ENCODE measurements at places on chromosomes 5 and 9. TPM values are rescaled to one million over a fixed set of nuclear protein-coding genes. Genes with fewer than 3 reads are reported as not detected.

DNA sequence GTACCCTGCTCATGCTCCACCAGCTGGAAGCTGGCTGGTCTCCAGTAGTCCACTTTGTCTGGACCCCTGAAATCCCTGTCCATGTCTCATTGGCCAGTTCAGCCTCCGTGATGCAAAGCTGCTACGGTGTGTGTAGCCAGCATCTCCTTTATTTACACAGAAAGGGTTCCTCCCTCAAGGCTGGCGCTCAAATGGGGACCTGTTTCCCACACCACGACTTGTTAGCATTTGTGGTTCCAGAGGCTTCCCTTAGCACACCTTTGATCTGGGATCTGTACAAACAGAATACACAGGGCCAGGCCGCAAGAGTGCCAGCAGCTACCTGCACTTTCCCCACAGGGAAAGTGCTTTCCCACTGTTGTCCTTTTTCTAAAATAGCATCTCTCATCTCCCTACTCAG, 5.7 kb upstream of the SMU1 start:
- DNase-seq = no peak

GRCh38 chr5:10486511-10487344, 45.0 kb downstream of the ROPN1L start:
- no peak for DNase-seq

DNA sequence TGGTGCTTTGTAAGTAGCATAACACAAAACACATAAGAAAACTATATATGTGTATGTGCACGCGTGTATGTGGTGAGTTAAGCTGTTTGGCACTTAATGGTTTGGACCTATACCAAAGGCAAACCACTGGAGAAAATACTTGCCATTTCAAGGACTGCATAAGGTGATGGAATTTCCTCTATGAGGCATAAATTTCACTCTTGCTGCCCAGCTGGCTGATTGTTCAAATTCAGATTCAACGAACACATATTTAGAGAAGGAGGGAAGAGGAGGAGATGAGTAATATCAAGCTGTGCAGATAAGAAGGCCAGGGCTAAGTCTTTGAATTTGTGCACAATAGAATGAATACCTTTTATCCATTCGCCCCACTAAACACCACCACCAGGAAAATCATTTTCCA, 470.6 kb upstream of the MPDZ start:
- no peak for DNase-seq

DNA sequence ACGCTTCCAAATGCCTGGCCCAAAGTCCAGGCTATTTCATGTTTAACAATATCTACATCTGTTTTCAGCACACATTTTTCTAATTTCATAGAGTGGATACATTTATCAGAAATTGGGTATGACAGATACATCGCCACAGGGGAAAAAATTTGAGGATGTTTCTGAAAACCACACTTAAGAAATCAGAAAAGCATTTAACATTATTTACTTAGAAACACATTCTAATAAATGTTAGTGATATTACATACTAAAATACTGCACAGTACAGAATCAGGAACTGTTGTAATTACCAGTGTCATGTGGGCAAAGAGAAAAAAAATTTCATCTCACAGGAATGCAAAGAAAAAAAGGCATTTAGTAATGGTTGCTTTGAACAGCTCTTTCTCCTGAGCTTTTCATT, 310.5 kb upstream of the KIF2A start:
- no peak for DNase-seq

DNA sequence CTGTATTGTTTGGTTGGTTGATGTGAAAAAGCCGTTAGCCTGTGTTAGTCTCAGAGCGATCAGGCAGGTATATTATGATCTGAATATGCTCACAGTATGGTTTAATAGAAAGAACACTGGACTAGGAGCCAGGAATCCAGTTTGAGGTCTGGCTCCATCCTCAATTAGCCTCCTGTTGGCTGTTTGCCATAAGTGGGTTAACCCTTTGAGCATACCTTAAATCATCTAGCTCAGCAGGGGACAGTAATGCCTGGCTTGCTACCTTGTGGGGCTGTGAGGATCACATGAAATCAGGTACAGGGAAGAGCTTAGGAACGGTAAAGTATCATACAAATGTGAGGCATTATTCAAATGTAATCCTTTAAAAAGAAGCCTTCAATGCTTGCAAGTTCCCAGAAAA, 104.7 kb downstream of the CMYA5 start:
- DNase-seq = no peak

Gene GPX3
- 686 TPM for total RNA-seq

Gene BRINP1
- not detected for total RNA-seq

Gene CA9
- total RNA-seq = 21.8 TPM

Gene SPINK6
- total RNA-seq = not detected
